ENCODE measurements at places on chromosomes 2 and 18. TPM values are rescaled to one million over a fixed set of nuclear protein-coding genes. Genes with fewer than 3 reads are reported as not detected.

CPO gene
- not detected for total RNA-seq

MYO7B gene
- under 0.01 TPM for total RNA-seq

CCDC141 gene
- not detected for total RNA-seq

SIX3 gene
- not detected for total RNA-seq

ASXL3 gene
- not detected for total RNA-seq

CNRIP1 gene
- 46.3 TPM for total RNA-seq

SCRN3 gene
- 33.0 TPM for total RNA-seq

FAM124B gene
- total RNA-seq = not detected

RUFY4 gene
- total RNA-seq = not detected

- H3K27ac ChIP-seq = no peak overlapping the region
- peaks cover 27% of the 10 kb centered on the region for H3K27me3 ChIP-seq
- DNase-seq = peak; percentile 27
- H3K4me1 ChIP-seq = no peaks in the 10 kb centered on the region
- peak overlapping the region; percentile 62 for H3K4me3 ChIP-seq
Measured at GRCh38 chr2:132037527-132038178, 124.1 kb downstream of the ANKRD30BL start.

DNA sequence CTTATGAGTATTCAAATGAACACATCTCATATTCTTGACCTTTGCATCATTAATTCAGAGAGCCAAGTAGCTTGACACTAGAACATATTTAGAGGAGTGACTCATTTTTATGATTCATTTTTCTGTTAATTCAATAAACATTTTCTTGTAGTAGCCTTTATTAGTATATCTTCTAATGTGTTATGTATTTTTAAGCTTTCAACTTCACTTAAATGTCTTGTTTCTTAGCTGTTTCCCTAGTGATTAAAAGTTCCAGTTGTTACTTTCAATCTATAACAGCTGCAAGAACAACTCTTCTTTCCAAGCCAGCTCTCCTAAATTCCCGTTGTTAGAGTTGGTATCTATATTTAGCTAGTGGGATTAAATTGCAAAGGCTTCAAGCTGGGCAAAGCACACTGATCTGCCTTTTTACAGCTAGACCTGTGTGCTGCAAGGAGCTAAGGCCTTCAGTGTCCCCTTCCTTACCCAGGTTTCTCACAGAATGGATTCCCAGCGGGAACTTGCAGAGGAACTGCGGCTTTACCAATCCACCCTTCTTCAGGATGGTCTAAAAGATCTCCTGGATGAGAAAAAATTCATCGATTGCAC, at the start of gene KLHL41:
Gene KLHL41 (plus strand): TSS at position 405 of the 588 bp plus-strand sequence. CDS start 77 bp downstream, at position 482.
- no peak for DNase-seq
- H3K36me3 ChIP-seq = no peaks in the 10 kb centered on the region
- no peak within 1 kb of the TSS for H3K27ac ChIP-seq
- peaks cover 12% of the 10 kb centered on the region for H3K4me1 ChIP-seq

DNA sequence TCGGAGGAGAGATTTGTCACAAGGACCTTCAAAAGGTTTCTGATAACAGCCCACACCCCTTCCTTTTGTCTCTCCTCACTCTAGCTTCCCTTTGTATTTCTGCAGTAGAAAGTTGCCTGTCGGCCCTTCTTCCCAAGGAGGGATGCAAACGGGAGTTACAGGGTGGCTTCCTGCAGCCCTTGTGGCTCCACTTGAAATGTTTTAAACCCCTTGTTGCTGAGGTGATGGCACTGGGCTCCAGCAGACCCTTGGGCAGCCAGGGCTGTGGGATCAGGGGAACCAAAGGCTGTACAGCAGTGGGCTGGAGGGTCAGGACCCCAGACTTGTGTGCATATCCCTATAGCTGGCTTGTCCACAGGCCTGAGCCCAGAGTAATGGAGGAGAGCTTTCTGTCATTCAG, 62.1 kb downstream of the COA5 start:
- H3K27ac ChIP-seq = no peak overlapping the region
- DNase-seq = no peak
- peaks cover 16% of the 10 kb centered on the region for H3K36me3 ChIP-seq
- H3K4me3 ChIP-seq = no peak overlapping the region
- H3K4me1 ChIP-seq = no peaks in the 10 kb centered on the region

GRCh38 chr18:44840058-44840790, 159.5 kb downstream of the SETBP1 start:
- DNase-seq = no peak
- no peak overlapping the region for H3K4me3 ChIP-seq
- H3K27ac ChIP-seq = no peak overlapping the region

- H3K27me3 ChIP-seq = peaks cover 3% of the 10 kb centered on the region
- no peaks in the 10 kb centered on the region for H3K36me3 ChIP-seq
- DNase-seq = no peak
- no peak overlapping the region for H3K27ac ChIP-seq
- H3K4me1 ChIP-seq = peaks cover 4% of the 10 kb centered on the region
Measured at GRCh38 chr2:158103411-158104012, 1.8 kb downstream of the UPP2 start.

DNA sequence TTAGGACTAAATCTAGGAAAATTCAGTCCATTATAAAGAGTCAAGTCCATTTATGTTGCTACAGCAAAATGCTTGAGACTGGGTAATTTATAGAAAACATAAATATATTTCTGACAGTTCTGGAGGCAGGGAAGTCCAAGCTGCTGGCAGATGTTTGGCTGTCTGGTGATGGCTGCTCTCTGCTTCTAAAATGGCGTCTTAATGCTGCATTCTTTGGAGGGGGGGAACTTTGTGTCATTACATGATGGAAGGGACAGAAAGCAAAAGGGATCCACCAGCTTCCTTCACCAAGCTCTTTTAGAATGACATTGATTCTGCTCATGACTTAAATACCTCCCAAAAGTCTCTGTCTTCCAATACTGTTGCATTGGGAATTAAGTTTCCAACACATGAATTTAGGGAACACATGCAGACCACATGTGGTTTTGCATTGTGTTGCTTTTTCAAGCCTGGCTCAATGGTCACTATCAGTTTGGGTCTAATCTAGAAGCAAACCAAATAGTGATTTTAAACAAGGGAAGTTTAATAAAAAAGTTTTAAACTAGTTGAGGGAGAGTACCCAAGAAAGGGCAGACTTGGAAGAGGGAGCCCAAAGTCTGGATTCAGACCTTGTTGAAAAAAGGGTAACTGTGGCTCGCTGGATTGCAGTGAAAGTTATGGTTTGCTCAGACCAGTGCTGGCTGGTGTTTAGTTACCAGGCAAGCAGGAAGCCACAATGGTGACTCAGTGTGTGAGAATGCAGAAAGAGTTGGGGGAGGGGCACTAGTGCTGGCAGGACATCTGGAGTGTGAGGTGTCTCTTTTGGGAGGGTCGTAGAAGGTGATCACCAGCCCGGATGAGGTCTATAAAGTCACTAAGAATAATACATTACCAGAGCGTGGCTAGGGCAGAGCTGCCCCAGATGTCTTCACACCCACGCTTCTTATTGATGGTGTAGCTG, 30.8 kb downstream of the C18orf54 start:
- no peaks in the 10 kb centered on the region for H3K27me3 ChIP-seq
- peak overlapping the region; percentile 6 for H3K27ac ChIP-seq
- peak overlapping the region; percentile 15 for H3K4me3 ChIP-seq
- peaks cover 19% of the 10 kb centered on the region for H3K4me1 ChIP-seq

GRCh38 chr2:85807756-85808155, 54.0 kb downstream of the ATOH8 start:
- DNase-seq = no peak
- H3K4me3 ChIP-seq = no peak overlapping the region
- no peaks in the 10 kb centered on the region for H3K36me3 ChIP-seq

DNA sequence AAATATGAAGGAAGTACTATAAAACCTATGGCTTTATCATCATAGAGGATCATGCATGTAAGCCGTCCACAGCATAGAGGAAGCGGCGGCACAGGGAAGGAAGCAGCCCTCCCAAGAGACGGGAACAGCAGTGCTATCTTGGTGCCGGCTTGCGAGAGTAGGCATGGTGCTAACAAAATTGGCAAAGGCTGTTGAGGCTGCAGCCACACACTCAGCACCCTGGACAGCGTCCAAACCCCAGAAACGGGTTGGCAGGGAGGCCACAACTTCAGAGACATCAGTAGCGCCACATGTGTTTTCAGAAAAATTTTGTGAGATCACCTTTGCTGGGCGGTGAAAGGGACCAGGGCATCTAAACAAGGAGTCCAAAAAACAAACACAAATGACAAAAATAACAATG, 37.7 kb downstream of the NETO1 start:
- DNase-seq = no peak
- no peaks in the 10 kb centered on the region for H3K36me3 ChIP-seq
- no peak overlapping the region for H3K4me3 ChIP-seq
- no peaks in the 10 kb centered on the region for H3K27me3 ChIP-seq
- H3K4me1 ChIP-seq = no peaks in the 10 kb centered on the region

- H3K36me3 ChIP-seq = no peaks in the 10 kb centered on the region
- H3K27ac ChIP-seq = no peak overlapping the region
- no peak overlapping the region for H3K4me3 ChIP-seq
Measured at GRCh38 chr2:225112362-225113126, 70.3 kb upstream of the DOCK10 start.

- no peaks in the 10 kb centered on the region for H3K36me3 ChIP-seq
- H3K27me3 ChIP-seq = no peaks in the 10 kb centered on the region
- H3K4me1 ChIP-seq = peaks cover 12% of the 10 kb centered on the region
Measured at GRCh38 chr2:178114462-178114861, 2.2 kb downstream of the RBM45 start.

GRCh38 chr2:102250278-102250821, 61.0 kb upstream of the IL1RL1 start:
- no peaks in the 10 kb centered on the region for H3K27me3 ChIP-seq
- no peak for DNase-seq
- H3K27ac ChIP-seq = no peak overlapping the region
- H3K4me1 ChIP-seq = peaks cover 4% of the 10 kb centered on the region
- no peaks in the 10 kb centered on the region for H3K36me3 ChIP-seq
- H3K4me3 ChIP-seq = no peak overlapping the region

DNA sequence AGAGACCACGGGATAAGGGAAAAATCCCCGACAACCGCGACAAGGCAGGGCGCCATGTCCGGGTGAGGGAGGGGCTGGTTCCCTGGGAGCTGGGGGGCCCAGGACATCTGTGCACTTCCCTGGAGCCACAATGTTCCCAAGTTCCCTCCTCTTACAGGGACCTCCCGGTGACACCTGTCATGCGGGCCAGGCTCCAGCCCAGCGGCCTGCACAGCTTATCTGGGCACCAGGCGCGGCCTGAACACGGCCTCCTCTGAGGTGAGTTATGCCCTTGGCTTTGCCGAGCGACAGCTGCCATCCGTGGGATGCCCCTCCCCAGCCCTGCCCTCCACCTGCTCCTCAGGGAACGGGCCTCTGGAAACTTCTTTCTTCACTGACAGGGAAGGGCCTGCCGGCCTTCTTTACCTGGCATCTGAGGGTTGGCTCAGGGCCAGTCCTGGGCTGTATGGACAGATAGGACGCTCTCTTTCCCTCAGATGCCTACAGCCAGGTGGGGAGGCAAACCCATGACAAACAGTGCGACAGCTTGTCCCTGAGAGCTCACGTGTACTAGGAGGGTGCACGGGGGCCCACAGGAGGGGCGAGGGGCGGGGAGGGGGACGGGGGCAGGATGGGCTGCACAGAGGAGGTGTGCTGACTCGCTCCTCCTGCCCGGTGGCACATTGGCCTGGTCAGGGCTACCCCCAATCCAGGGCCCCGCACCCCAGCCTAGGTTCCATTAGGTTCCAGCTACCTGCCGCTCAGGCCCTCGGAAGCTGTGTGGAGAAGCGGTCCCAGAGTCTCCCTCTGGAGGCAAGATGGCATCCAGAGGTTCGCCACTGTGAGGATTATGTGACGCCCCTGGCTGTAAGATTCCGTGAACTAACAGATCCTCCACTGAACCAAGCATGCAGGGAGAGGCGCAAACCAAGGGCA, 34.9 kb upstream of the HPCAL1 start:
- no peak overlapping the region for H3K27ac ChIP-seq
- peaks cover 22% of the 10 kb centered on the region for H3K4me1 ChIP-seq
- DNase-seq = no peak
- H3K36me3 ChIP-seq = no peaks in the 10 kb centered on the region
- H3K4me3 ChIP-seq = no peak overlapping the region

DNA sequence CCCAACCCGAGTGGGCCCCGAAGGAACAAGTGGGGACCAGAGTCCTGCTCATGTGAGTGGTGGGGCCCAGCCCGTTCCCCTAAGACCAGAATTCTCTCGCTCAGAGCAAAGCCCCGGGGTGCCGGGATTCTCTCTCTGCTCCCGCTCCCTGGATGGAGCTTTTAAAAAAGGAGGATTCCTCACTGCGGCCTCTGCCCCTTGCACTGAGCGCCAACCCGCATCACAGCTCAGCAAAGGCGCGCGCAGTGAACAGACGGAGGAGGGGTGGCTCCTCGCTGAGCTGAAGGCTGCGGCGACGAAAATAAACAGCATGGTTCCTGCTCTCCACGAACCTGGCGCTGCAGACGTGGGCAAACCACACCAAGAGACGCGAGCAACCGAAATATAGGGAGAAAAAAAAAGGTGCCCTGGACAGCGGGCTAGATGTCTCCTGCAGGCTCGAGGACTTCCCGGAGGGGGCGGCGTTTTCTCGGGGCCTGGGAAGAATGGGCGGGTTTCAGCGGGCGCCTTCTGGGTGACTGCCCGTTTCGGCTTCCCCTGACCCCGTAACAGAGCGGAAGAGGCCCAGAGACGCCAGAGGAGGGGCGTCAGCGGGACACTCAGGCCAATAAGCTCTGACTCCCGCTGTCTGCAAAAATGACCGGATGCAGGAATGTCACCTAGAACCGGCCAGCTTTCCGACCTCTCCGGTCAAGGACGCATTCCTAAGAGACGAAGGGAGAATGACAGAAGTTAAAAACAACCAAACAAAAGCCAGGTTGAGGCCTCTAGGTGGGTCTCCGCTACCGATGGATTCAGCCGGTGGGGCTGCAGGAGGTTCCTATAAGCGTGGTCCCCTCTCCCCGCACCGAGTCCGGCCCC, 819 bp upstream of the KLF11 start:
- H3K36me3 ChIP-seq = no peaks in the 10 kb centered on the region
- peaks cover 16% of the 10 kb centered on the region for H3K4me1 ChIP-seq
- peak; percentile 92 for DNase-seq
- peak overlapping the region; percentile 41 for H3K27ac ChIP-seq
- peak overlapping the region; percentile 65 for H3K4me3 ChIP-seq

DNA sequence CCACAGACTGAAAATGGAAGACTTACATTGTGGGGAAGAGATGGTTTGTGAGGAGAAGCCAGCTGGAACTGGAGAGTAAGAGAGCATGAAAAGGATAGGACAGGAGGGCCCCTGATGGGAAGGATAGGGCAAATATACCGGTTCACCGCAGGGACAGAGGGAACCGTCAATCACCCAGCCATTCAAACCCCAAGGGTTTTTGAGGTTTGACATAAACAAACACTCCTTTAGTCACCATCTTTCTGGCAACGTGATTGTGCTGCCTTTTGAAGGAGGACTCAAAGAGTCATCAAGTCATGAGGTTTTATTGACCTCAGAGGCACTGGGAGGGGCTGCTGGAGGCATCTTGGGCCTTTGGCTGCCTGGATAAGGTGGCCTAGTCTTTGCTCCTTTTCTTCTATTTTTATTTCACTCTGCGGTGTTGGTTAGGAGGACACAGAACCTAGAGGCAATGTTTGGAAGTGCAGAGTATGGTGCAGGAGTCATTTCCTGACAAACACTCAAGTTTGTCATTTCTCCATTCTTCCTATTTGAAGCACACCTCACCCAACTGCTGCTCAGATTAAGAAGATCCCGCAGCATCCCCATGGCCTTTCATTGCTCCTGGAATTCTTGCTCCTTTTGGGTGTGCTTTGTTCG, 487.3 kb upstream of the SPRED2 start:
- no peaks in the 10 kb centered on the region for H3K36me3 ChIP-seq
- H3K4me3 ChIP-seq = no peak overlapping the region
- no peaks in the 10 kb centered on the region for H3K27me3 ChIP-seq
- DNase-seq = no peak
- H3K4me1 ChIP-seq = no peaks in the 10 kb centered on the region
- H3K27ac ChIP-seq = no peak overlapping the region

- no peak overlapping the region for H3K4me3 ChIP-seq
- peaks cover 7% of the 10 kb centered on the region for H3K4me1 ChIP-seq
- peaks cover 3% of the 10 kb centered on the region for H3K27me3 ChIP-seq
- no peak overlapping the region for H3K27ac ChIP-seq
- H3K36me3 ChIP-seq = no peaks in the 10 kb centered on the region
Measured at GRCh38 chr2:88545118-88545517, 82.1 kb downstream of the EIF2AK3 start.

Measured in osteoblast (primary cell).